ENCODE measurements at places on chromosomes 4 and X.

DNA sequence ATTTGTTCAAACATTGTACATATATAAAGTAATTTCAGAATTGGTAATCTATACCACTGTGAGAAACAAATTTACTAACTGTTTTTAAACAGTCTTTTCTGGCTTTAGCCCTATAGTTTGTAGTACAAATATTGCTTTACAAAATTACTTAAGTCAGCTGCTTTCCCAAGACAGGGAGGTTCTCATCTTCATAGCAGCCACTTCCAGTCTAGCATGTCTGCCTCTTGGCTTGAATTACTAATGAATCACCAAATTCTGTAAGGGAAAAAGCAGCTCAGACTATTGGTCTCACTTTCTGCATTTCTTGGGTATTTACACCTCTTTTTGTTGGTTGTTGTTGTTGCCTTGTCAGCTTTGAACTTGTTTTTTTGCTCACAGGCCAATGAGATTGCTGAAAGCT is 187.2 kb downstream of the NPFFR2 start:
- no peak for DNase-seq

DNA sequence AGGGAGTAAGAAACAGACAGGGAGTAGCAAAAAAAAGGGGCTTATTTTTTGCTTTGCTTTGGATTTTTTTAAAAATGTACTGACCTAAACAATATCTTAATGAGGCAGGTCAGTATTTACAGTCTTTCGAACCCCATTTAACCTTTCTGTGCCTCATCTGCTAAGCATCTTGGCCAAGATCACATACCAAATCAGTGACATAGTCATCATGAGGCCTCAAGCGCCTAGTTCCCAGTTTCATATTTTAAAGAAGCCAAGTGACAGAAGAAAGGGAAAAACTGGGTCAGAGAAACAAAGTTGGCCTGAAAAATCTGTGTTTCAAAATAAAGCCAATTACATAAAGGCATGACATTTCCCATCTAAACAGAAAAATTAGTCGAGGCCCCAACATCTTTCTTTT is 94.6 kb upstream of the WDR44 start:
- no peak for DNase-seq

DNA sequence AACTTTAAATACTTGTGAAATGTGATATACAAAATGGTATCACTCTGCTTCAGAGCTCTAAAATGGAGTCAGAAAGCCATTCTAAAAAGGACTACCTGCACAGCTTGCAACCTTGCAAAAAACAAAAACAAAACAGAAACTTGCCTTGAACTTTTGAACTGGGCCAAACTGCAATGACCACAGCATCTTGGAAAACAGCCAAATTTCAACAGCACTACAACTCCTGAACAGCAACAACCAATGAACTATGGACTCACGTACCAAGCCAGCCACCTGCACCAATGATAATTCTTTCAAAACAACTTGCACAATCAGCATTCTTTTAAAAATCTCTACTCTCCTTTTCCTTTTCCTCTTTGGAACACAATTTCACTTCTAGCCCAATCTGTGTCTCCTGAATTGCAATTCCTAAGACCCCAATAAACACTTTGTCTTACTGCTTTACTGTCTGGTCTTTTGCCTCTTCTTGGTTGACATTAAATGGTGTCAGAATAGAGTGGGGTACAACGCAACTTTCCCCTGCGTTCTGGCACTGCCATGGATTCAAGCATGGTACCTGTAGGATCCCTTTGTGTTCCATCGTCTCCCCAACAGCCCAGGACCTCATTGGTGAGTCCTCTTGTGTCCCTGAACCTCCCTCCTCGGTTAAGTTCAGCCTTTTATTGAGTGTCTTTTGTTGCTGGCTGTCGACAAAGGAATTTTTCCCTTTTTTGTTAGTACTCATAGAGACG is 35.7 kb upstream of the FMR1 start:
- no peak for DNase-seq

GRCh38 chr4:147846318-147847155 is 114.6 kb downstream of the ARHGAP10 start:
- DNase-seq = no peak

GRCh38 chrX:39905946-39906345 is 191.8 kb downstream of the BCOR start:
- DNase-seq = no peak

DNA sequence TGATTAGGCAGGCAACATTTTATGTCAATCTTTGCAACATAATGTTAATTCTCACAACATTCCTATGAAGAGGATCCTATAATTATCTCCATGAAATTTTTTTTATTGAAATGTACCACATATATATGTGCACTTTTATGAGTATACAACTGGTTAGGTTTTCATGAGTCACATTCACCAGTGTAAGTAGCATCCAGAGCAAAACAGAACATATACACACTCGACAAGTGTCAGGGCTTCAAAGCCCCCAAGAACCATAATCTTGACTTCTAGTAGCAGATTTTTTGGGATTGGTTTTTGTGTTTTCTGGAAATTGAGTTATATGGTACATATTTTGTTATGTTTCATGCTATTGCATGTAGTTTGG is 62.4 kb downstream of the ARHGAP10 start:
- no peak for DNase-seq

DNA sequence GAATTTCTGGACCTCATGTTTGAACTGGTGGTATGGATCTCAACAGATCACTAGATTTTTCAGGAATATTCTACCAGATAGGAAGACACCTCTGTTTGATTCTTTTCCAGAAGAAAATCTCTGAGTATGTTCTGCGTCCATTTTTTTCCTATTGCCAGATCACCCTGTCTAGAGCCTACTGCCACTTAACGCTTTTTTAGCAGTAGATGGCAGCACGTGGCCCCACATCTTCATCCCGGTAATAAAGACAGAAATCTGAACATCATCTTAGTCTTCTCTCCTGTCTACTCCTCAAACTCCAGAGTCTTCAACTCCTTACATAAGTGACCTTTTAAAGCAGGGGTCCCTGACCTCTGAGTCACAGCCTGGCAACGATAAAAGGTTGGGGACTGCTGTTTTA is 184.7 kb downstream of the TMA16 start:
- DNase-seq = no peak

- DNase-seq = no peak
These were observed 5.1 kb upstream of the WDR1 start for GRCh38 chr4:10121568-10122208.

DNA sequence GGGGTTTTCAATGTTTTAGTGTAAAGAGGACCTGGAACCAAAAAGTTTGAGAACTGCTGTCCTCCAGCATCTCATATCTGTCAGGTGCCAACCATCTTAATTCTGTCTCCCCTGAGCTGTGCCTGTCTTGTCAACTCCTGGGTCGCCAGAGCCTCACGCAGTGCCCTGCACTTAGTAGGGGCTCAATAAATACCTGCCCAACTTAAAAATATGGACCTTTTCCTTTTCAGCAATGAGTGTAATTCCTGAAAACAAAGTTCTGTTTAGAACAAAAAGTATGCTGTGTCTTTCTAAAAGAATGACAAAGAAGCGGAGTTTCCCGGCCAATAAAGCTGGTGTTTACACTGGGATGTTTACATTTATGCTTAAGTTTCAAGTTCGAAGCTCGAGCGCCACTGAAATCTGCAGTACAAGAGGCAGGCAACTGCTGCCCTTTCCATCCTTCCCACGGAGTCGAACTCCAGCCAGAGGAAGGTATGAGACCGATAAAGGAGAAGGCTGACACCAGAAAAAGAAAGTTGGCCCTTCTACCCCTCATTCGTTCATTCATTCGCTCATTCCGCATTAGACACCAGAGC is 1.1 kb upstream of the HTATSF1 start:
- no peak for DNase-seq

- peak; percentile 30 for DNase-seq
These were observed 333 bp downstream of the BOD1L1 start for GRCh38 chr4:13627178-13627605.

DNA sequence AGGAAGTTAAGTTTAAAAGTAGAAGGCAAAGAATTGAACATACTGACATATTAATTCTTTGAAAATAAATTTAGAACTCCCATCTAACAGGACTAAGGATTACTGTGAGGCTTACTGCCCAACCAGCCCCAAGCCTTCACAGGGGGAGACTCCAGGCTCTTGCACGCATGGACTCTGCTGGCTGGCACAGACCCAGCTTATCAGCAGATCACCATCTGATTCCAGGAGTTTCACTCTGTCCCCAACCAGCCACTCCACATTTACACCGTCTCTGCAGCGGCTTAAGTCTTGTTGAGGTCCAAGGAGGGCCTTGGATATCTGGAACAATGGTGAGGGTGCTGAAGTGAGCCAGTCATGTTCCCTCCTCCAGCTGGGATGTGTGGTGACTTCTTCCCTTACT is 16.4 kb upstream of the OTUD4 start:
- no peak for DNase-seq

DNA sequence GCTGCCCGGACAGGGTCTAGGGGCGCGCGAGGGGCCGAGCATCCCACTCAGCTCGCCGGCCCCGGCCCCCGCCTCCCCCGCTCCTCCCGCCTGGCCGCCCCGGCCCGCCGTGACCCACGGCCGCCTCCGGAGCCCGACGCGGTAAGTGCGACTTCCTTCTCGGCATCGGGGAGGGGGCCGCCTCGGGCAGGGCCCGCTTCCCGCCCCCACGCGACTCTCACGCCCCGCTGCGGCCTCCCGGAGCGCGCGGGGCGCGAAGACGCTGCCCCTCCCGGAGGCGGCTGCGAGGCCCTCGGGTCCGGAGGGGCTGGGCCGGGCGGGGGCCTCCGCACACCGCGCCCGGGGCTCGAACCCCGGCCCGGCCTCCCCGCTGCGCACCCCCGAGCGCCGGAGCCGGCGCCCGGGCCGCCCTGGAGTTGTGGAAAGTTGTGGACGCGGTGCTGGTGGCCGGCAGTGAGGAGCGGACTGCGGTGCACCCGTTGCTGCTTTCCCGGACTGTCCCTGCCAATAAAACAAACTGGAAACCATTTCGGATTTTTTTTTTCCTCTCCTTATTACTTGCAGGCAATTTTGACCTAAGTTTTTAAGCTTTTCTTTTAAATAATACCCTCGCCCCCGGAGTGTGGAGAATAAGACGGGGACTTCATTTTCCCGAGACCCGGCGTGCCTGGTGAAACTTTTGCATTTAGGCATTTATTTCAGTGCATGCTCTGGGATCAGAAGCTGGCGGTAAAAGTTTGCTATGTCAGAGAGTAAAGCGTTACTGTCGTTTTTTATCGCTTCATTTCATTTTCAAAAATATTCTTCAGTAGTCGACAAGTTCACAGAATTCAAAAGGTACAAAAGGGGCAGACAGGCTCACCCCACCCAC is 13.0 kb upstream of the TMEM156 start:
- DNase-seq = peak; percentile 28

GRCh38 chr4:120847019-120847582 is 75.4 kb downstream of the PRDM5 start:
- no peak for DNase-seq

DNA sequence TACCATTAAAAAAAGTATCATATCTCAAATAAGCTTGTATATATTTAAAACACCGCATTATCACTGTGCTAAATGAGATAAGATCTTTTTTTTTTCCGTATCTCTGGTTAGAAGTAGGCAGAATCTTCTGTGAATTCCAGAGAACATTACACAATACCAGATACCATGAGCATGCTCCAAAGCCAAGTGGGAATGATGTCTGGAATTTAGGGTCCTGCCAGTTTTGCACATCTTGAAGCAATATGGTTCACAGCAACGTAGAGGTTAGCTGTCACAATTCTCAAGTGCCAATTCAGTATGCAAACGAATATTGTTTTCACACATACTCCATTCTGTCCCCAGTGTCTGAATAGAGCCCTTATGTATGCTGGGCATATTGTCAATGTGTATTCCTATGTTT is 127.5 kb upstream of the NEIL3 start:
- no peak for DNase-seq

- DNase-seq = peak; percentile 13
These were observed 4.8 kb downstream of the LRRC66 start for GRCh38 chr4:52015366-52015765.

- no peak for DNase-seq
These were observed 165.9 kb upstream of the HHIP start for GRCh38 chr4:144480068-144480467.

GRCh38 chr4:3233391-3234071 is 15.4 kb upstream of the MSANTD1 start:
- DNase-seq = no peak

Measured in HL-60 (cell line).